ENCODE measurements at places on chromosomes 11 and 22.
A peak's percentile ranks its signal among the peaks of the same experiment; 100 is the strongest.

DNA sequence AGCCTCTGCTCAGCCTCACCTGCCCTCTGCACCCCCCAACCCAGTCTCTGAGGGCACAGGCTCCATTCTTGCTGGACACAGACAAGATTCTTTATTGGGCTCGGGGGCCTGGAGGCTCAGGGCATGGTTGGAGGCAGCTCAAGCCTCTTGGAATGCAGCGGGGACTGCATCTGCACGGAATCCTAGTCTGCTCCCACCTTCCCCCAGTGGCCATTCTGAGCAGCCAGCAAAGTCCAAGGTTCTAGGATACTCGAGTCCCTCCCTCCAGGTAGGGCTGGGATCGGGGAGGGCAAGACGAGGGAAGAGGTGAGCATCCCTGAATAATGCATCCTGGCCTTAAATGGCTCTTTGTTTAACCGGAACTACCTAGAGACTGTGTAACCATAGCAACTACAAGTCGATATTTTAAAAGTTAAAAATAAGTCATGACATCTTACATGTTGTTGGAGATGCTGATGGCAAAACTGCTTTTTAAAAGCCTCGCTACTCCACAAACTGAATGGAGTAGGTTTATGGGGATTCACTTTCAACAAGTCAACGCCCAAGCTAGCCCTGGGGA, 10.7 kb upstream of the IGSF22 start:
- no peak for DNase-seq

DNA sequence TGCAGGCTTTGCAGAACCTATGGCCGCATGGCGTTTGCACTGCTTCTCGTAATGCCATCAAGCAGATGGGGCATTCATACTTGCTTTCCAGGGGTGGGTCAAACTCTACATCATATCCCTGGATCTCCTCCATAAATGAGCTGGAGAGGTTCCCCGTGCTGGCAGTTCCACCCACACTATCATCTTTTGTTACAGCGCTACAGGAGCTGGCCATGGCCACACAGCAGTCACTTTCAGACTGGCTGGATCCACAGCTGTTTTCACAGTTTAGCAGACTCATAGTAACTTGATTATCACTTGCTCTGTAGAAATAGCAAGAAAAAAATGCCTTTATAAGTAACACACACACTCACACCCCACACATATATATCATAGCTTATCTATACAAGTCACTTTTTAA, 8.8 kb downstream of the TRAF6 start:
- no peak for DNase-seq

- DNase-seq = no peak
Measured at GRCh38 chr22:46942799-46943785, 180.6 kb downstream of the TBC1D22A start.

- no peak for DNase-seq
Measured at GRCh38 chr11:72380132-72380503, 54.2 kb downstream of the CLPB start.

GRCh38 chr11:86473991-86474833, 99.5 kb downstream of the CCDC81 start:
- no peak for DNase-seq

GRCh38 chr11:13328286-13328685, 50.7 kb downstream of the BMAL1 start:
- no peak for DNase-seq

- DNase-seq = no peak
Measured at GRCh38 chr11:61771195-61771894, 18.9 kb downstream of the MYRF start.

- DNase-seq = no peak
Measured at GRCh38 chr11:131662317-131662972, 292.0 kb downstream of the NTM start.

- DNase-seq = no peak
Measured at GRCh38 chr11:19953909-19954308, 206.4 kb downstream of the DBX1 start.

DNA sequence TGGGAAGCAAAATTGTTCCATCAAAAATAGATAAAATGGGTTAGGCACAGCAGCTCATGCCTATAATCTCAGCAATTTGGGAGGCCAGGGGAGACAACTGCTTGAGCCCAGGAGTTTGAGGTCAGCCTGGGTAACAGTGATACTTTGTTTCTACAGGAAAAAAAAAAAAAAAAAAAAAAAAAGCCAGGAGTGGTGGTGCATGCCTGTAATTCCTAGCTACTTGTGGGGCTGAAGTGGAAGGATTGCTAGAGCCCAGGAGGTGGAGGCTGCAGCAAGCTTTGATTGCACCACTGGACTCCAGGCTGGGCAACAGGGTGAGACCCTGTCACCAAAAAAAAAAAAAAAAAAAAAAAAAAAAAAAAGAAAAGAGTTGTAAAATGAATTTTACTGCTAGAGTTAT, 49.6 kb downstream of the KIF18A start:
- no peak for DNase-seq

GRCh38 chr11:75639762-75640181, 29.1 kb downstream of the MAP6 start:
- no peak for DNase-seq

GRCh38 chr11:119974467-119974866, 163.4 kb downstream of the TRIM29 start:
- no peak for DNase-seq

GRCh38 chr11:19441752-19442553, 201.2 kb upstream of the E2F8 start:
- DNase-seq = no peak

DNA sequence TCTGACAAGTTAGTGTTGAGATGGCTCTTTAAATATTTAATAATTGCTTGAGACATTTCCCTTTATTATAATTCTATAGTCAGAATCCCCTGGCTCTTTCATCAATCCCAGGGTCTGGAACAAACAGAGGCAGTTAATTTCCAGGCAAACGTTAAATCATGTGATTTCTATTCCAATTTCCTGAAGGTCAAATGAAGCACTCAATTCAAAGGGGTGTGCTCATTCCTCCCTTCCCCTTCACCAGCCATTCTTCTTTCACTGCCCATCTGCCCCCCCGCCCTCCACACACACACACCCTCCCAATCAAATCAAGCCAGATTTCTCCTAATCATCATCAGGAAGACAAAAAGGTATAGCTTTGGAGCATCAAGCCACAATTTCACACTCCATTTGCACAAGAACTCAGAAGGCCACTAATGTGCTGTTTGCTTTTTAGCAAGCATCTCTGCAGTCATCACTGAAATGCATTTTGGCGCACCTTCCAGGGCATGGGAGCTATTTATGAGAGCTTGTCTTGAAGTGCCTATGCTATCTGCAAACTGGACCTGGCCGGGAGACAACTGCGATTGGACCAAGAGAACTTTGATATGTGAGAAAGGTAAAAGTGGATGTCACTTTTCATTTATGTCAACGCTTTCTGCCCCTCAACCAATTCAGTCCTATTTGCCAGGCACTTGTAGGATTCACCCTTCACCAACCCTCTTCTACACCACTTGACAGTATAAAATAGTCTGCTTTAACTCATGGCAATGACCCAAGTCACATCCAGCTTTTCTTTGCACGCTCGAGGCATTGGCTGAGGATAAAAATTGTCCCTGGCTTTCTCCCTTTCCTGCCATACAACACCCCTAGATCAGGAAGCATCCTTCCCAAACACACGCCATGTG, 315.1 kb upstream of the API5 start:
- DNase-seq = no peak

DNA sequence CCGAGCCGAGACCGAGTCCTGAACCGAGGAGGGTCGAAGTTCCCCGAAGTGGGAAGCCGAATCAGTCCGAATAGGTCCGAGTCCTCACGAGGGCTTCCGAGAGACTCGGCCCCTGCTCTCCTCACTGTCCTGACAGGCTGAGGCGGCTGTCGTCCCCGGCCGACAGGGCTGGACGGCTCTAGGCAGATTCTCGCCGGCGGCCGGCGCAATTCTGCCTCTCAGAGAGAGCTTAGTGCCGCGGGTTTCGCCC, 191 bp upstream of the DEAF1 start:
- no peak for DNase-seq

GRCh38 chr11:102552447-102553194, 22.1 kb upstream of the MMP7 start:
- no peak for DNase-seq

GRCh38 chr22:48101704-48102103, 1339.3 kb downstream of the TBC1D22A start:
- DNase-seq = no peak

GRCh38 chr22:19644314-19645223, 69.7 kb upstream of the SEPTIN5 start:
- DNase-seq = no peak

DNA sequence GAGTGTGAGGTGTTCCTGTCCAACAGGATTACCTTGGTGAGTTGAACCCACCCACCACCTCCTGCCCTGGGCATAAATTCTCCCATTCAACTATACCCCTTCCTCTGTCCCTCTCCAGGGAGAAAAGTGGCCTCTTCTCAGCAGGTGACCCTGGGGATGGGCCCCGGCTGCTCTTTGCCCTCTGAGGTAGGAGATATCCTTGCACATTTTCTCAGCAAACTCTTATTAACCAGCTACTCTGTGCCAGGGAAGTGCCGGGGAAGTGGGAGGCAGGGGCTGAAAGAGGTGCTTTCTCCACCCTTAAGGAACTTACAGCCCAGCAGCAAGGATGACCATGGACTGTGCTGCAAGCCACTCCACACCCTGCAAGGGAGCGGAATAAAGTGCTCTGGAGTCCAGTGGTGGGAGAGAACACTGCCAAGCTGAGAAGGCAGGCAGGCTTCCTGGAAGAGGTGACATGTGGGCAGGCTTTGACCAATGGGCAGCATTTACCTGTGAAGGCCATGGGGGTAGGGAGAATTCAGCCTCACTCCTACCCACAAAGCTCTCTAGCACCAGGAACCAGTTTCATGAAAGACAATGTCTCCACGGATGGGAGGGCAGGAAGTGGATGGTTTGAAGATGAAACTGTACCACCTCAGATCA, 21.9 kb upstream of the OAF start:
- DNase-seq = no peak

DNA sequence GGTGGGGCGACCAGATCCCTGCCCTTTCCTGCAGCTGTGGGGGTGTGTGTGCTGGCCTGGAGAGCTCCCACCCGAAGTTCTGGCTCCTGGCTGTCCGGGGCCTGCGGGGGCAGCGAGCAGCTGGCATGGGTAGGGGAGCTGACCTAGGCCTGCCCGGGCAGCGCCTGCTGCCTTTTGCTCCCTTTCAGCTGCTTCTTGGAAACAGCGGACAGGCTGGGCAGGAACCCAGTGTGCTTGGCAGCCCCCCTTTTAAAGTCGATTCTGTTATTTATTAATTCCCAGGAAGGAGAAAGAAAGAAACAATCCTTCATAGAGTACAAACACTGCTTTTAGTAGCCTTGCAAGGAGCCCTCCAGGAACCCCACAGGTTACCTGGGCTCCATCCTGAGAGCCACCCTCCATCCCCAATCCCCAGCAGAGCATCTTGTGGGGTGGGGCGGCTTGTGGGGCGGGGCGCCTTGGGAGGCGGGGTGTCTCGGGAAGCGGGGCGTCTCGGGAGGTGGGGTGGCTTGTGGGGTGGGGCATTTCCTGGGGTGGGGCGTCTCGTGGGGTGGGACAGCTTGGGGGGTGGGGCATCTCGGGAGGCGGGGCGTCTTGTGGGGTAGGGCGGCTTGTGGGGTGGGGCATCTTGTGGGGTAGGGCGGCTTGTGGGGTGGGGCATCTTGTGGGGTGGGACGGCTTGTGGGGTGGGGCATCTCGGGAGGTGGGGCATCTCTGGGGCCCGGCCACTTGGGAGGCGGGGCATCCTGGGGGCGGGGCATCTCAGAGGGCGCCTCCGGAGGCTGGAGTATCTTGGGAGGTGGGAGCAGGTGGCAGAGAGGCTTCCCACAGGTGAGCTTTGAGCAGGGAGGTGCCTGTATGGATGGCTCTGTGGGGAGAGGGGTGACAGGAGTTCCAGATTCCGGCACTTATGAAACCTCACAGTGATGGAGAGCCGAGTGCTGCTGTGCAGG, 7.0 kb downstream of the CD81 start:
- DNase-seq = peak; percentile 36

GRCh38 chr11:13760115-13760514, 91.6 kb downstream of the FAR1 start:
- DNase-seq = no peak

GRCh38 chr22:19533857-19534256, 9.6 kb upstream of the CLDN5 start:
- DNase-seq = no peak

GRCh38 chr11:77167111-77167626, 39.1 kb downstream of the MYO7A start:
- no peak for DNase-seq

- DNase-seq = peak; percentile 58
Measured at GRCh38 chr11:64853709-64854108, 9.3 kb upstream of the CDC42BPG start.

GRCh38 chr11:70824605-70825245, 426.4 kb downstream of the CTTN start:
- no peak for DNase-seq

GRCh38 chr22:38353142-38353629, 36.0 kb upstream of the CSNK1E start:
- DNase-seq = peak; percentile 74

GRCh38 chr22:44956840-44957767, 52.7 kb downstream of the PHF21B start:
- DNase-seq = no peak

- DNase-seq = no peak
Measured at GRCh38 chr11:110182886-110183285, 89.7 kb downstream of the ZC3H12C start.

DNA sequence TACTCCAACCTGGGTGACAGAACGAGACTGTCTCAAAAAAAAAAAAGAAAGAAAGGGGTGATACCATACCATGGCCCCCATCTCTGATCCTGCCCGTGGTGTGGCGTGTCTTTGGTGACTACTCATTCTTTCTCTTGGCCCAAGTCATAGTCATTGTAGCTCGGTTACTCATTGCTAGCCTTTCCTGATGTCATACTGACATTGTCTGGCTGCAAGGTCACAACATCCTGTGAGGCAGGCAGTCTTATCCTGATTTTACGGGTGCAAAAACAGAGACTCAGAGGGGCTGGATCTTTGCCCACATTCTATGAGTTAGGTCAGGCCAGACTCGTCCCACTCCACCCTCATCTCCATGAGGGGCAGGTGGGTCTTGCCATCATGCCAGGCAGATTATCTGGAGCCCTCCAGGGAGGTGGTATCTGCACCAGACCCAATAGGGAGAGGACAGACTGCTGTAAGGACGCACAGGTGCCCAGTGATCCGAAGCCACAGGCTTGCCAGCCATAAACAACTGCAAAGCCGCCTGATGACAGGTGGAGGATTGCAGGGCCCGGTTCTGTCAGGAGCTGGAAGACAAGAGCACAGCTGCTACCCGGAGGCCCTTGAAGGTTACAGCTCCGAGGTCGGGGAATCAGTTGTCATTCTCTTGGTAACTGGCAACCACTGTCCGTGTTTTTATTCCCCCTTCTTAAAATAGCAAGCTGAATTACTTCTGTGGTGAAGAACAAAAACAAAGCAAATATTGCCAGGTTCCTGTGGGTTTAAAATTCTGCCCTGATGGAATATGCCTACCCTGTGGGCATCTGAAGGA, 13.8 kb downstream of the TOM1 start:
- DNase-seq = no peak

DNA sequence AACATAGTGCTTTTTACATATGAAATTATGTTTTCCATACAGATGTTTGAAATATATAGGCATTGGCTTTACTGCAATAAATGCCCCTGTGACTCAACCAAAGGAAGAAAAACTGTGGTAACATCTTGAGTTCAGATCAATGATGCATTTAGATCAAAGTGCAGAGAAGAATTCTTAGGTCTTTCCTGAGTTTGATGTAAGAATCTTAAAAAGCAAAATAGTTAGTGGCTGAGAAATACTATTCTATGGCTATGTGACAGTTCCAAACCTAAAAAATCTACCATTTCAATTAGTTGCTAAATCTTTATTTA, 93.7 kb downstream of the SOX6 start:
- DNase-seq = no peak

- no peak for DNase-seq
Measured at GRCh38 chr11:27158456-27159334, 118.1 kb downstream of the BBOX1 start.

GRCh38 chr11:32148895-32149294, 58.0 kb downstream of the RCN1 start:
- DNase-seq = no peak
